ENCODE measurements at places on chromosomes 4 and X.

DNA sequence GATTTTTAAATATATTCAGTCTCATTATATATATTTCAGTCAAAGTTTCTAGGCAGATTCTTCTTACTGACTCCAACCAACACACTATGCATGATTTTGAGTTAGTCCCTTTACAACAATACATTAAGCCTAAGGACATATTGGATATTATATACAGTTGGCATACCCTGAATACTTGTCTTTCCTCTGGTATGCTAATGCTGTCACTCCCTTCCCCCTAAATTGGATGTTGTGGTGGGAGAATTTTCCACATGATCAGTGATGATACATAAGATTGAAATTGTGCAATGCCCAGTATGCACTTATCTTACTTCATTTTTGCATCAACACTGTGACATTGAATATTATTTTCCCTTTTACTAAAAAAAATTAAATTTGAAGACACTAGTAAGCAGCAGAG is 935.2 kb downstream of the PCDH7 start:
- no peak for DNase-seq

DNA sequence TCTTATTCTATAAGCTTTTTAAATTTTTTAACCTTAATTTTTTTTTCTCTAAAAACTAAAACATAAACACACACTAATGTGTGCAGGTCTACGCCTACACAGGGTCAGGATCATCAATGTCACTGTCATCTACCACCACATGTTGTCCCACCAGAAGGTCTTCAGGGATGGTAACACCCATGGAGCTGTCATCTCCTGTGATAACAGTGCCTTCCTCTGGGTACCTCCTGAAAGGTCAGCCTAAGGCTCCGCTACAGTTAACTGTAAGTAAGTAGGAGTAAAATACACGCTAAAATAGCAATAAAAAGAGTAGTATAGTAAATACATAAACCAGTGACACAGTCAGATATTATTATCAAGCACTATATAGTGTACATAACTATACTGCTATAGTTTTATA is 45.9 kb upstream of the GPRIN3 start:
- no peak for DNase-seq

- DNase-seq = peak; percentile 36
Measured at GRCh38 chr4:54659313-54659712, 1.6 kb downstream of the KIT start.

DNA sequence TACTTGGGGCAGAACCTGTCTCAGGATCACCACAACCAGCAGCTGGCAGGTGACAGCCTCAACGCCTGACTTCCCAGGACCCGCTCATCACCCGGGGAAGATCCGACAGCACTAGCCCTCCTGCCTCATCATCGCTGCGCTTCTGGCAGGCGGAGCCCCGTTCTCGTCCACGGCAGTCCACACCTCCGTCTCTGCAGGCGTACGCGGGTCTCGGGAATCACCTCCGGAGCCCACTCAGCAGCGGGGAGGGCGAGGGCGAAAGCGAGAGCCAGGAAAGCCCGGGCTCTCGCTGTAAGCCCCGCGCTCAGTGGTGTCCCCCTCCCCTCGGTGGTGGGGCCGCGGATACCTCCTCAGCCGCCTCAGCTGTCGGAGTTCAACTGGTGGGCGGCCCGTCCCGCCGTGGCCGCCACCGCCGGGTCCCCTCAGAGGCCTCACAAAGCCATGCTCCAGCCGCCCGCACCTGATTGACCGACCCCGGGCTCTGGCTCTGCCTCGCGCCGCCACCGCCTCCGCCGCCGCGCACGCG is 518 bp upstream of the CNKSR2 start:
- DNase-seq = peak; percentile 75

DNA sequence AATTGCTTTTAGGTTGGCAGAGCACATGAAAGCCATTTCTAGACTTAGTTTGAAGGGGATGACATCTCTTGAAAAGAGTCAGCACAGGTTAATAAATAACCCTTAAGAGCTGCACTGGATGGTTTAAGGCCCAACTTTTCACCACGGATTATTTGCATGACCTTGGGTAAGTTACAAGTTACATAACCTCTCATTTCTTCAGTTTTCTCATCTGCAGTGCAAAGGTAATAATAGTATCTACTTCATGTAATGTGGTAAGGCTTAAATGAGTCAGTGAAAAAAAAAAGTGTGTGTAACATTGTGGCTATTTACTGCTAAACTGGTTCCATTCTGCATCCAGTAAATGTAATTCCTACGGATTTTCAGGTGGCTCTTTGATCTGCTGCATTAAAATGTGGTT is 715.8 kb downstream of the CCSER1 start:
- DNase-seq = no peak

GRCh38 chrX:68748030-68748429 is 80.8 kb upstream of the EFNB1 start:
- no peak for DNase-seq

- no peak for DNase-seq
Measured at GRCh38 chrX:139692506-139692849, 15.5 kb downstream of the MCF2 start.

DNA sequence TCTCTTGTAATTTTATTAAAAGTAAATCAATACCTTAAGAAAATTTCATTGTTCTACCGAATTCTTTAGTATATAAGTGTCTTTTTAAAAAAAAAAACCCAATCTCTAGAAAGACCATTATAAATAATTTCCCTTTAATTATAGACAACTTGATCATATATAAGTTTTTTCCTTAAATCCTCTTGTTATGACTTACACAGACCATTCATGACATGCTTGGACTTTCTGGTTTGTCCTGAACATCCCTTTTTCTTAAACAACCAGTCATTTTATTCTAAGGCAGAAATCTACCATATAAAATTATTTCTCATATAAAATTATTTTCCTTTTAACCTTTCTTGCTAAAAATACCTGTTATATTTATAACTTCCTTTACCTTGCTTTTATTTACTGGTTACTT is 15.4 kb upstream of the FHDC1 start:
- DNase-seq = no peak

DNA sequence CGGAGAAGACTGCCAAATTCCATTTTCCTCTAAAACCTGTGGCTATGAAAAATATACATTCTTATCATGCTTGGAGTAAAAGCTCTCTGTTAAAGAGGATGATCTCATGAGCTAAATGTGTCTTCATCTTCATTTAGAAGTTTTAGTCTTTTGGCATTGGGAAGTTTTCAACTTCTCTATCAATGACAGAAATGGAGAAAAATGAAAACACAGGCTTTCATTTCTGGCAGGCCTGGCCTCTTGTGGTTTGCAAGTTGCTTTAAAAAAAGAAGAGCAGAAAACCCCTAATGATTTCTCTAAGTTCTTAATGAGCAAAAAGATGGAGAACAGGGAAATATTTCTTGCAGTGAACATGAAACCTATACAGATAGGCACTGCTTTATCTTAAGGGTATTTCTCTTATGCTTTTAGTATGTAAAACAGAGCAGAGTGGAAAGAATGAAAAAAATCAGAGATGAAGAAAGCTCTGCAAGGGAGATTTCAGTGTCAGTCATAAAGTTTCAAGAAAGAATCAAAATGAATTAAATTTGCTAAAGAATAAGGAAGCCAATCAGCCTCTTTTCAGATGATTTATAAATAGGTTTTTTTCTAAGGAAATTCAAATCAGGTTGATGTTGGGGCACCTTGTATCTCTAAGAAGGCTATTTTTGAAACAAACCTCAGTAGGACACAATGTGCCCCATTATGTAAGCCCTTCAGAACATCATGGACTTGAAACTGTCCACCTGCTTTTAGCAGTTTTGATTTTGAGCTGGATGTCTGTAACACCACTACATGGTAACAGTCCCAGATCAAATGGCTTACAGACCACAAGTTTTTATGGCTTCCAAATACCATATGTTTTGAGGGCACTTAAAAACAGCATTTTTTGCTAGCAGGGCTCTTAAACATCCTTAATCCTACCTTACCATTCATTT is 225.0 kb downstream of the GRIA3 start:
- DNase-seq = no peak

DNA sequence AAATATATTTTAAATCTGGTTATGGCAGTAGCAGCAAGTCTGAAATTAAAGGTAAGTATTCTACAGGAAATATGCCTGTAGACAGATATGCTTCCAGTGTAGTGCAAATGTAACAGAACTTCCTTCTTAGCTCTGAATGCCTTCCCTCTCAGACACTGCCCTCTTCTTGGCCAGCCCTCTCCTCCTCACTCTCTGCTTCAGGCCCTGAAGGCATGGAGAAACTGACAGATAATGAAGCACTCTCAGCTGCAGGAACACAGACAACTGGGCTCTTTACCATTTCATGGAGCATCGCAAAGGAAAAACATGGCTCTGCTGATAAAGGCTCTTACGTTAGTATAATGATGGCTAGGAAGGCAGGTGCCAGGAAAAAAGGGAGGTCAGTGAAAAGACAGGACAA is 431.5 kb upstream of the RASGEF1B start:
- no peak for DNase-seq

- no peak for DNase-seq
Measured at GRCh38 chr4:23290656-23291055, 597.9 kb downstream of the GBA3 start.

GRCh38 chr4:17577665-17578481 is 875 bp downstream of the LAP3 start:
- DNase-seq = peak; percentile 39

DNA sequence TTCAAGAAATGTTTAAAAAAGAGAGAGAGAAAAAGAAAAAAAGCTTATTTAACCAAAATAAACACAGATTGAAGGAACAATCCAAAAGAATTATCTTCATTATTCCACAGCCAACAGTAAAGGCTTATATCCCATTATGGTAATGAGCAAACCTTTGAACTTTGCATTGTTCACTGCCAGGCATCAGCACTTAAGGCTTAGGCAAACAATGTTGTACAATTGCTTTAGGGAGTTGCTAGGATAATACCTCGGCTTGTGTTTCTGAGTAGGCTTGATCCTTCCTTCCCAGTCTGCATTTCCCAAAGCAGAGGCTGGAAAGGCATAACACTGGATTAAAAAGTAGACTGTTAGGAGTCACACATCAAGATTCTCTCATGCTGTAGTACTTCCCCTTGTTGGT is 352.7 kb upstream of the IGFBP7 start:
- DNase-seq = peak; percentile 71

DNA sequence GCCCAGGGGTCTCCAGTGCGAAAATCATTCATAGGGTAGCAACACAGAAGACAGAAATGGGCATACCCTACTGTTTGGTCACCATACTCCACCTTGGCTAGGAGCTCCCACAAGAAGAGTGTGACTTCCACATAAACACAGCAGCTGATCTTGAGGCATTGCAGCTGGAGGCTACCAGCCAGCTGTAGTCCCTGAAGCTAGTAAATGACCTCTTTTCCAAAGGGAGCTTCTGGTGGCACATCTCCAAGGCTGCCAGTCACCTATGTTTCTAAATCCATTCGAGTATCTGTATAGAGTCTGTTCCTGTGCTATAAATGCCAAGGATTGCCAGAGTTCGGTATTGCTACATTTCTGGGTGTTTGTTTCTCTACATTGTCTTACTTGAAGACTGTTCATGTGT is 21.3 kb upstream of the PNPLA4 start:
- DNase-seq = no peak

DNA sequence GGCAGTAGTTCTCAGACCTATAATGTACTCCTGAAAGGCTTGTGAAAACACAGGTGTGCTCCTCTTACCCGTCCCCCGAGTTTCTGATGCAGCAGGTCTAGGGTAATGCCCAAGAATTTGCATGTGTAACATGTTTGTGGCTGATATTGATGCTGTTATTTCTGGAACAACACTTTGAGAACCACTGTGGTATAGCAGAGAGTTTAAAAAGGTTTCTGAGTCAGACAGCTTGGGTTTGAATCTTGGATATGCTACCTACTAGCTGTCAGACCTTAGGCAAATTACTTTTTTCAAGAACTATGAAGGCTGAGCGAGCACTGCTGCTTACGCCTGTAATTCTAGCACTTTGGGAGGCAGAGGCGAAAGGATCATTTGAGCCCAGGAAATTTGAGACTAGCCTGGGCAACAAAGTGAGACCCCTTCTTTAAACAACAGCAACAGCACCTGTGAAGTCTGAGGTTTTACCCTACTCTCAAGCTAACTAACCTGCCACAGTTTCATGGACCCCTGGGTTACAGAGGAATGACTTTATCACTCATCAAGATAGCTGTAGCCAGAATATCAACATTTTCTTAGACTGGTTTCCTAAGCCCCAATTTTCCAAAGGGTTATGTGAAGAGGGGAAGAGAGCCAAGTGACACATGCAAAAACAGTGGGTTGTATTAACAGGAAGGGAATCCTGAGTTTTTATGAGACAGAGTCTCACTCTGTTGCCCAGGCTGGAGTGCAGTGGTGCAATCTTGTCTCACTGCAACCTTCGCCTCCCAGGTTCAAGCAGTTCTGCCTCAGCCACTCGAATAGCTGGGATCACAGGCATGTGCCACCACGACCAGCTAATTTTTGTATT is 5.1 kb downstream of the AFF1 start:
- DNase-seq = no peak

DNA sequence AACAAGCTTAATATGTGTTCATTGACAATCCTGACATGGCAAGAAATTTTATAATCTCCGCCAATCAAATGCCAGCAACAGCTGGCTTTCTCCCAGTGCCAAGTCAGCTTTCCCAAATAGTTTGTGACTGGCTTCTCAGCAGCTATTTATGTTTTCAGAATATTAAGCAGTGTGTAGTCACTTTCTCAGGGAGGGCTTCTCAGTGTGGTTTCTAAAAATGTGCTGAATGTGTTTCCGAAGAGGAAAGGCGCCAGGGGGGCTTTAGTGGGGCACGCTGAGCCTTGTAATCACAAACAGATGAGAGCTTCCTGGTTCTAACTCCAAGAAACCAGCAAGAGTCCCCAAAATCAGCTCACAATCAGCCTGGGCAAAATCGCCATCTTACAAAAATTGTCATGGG is 258.7 kb upstream of the CPEB2 start:
- DNase-seq = no peak

DNA sequence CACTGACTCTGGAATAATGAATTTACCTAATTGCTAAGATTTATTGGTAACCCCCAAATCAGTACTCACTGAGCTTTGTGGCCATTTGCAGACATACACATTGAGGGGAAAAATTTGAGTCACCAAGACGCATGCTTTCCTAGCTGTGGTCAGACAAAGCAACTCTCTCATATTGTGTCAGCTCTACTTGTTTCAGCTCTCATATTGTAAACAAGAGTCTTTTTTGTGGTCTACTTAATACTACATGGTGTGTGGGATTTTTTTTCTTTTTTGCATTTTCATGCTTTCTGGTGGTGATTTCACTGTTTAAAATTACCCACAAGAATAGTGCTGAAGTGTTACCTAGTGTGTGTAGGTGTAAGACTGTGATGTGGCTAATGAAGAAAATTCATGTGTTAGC is 428.2 kb upstream of the GALNT7 start:
- DNase-seq = no peak

DNA sequence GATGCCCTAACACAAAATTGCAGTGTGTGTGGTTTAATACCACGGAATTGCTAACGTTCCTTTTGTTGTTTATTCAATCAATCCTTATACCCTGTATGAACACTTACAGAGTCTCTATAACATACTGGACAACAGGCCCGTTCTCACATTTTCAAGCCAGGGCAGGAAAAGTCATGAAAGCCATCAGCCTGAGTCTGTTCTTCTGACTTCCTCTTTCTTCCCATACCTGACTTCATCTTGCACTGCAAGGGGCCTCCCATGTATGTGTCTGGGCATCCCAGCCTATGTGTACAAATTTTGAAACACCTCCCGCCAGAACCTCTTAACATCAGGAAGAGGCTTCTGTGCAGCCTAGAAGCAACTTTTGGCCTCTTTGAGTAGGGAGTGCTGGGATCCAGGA is 4.9 kb upstream of the SHISA3 start:
- no peak for DNase-seq

- no peak for DNase-seq
Measured at GRCh38 chrX:57289089-57289488, 2.6 kb downstream of the FAAH2 start.
